ENCODE measurements at places on chromosomes 12 and 14. TPM values are rescaled to one million over a fixed set of nuclear protein-coding genes. Genes with fewer than 3 reads are reported as not detected.
A peak's percentile ranks its signal among the peaks of the same experiment; 100 is the strongest.

GPRC5D gene
- total RNA-seq: not detected

DNA sequence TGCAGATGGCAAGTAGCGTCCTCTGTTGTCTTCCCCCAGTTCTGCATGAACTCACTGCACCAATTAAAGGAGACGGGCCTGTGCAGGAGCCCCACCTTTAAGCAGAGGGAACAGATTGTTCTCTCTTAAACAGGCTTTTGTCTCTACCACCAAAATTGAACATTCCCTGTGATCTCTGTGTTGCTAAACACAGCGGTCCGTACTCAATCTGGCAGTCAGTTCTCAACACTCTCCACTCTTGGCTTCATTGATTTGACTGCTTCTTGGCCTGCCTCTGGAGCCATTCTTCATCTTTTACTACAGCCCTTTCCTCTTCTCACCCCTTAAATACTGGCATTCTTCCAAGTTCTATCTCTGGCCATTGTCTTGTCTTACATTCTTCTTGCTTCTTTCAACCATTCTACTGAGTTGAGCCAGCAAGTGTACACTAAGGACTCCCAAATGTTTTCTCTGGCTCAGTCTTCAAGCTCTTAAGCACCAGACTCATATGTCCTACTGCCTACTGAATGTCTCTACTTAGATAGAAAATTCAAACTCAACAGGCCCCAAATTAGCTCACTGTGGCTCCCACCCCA lies 8.0 kb upstream of the NT5DC3 start:
- DNase-seq: no peak

GRCh38 chr14:60800409-60800808 lies 65.8 kb downstream of the MNAT1 start:
- DNase-seq: no peak

GRCh38 chr14:103527408-103528145 lies 1.4 kb upstream of the TRMT61A start:
- DNase-seq: peak; percentile 90

GRCh38 chr12:13179211-13180074 lies 17.1 kb upstream of the EMP1 start:
- DNase-seq: peak; percentile 71

DNA sequence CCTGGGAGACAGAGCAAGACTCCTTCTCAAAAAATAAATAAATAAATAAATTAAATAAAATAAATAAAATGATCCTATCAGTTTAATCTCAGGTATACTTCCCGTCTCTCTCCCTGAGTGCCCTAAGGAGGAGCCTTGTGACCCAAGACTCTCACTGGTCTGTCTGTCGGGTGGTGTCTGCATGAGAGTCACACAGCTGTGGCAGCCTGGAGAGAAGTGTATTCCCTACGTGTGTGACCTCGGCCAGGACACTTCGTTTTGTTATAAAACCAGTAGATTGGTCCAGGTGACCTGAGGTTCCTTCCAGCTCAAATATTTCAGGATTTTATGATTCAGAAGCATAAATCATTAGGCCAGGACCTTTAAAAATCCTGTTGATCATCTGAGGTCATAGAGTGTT lies 4.8 kb downstream of the SYNE3 start:
- no peak for DNase-seq

GRCh38 chr12:124482901-124483799 lies 84.3 kb downstream of the NCOR2 start:
- no peak for DNase-seq

Measured in Karpas-422 (cell line).